ENCODE measurements at places on chromosomes 16 and 17.

DNA sequence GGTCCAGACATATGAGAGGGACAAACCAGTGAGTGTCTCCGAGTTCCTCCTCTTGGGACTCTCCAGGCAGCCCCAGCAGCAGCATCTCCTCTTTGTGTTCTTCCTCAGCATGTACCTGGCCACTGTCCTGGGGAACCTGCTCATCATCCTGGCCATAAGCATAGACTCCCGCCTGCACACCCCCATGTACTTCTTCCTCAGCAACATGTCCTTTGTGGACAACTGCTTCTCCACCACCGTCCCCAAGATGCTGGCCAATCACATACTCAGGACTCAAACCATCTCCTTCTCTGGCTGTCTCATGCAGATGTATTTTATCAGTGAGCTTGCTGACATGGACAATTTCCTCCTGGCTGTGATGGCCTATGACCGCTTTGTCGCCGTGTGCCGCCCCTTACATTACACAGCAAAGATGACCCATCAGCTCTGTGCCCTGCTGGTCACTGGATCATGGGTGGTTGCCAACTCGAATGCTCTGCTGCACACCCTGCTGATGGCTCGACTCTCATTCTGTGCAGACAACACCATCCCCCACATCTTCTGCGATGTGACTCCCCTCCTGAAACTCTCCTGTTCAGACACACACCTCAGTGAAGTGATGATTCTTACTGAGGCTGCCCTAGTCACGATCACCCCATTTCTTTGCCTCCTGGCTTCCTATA lies 19.2 kb downstream of the ZNF200 start:
- no peak for DNase-seq

DNA sequence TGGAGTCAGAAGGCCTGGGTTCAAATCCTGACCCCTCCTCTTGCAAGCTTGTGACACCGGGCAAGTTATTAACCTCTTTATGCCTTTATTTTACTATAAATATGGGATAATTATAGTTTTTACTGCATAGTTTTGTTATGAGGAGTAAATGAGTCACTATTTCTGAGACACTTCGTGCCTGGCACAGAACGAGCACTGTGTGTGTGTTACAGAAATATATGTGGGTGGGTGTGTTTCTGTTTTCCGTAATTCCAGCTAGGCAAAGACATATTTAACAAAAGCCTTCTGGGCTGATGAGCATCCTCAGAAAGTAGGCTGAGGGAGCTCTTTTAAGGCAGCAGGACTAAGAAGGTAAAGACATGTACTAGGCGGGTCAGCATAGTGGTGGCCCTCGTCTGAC lies 417.9 kb downstream of the MAF start:
- peak; percentile 35 for DNase-seq

DNA sequence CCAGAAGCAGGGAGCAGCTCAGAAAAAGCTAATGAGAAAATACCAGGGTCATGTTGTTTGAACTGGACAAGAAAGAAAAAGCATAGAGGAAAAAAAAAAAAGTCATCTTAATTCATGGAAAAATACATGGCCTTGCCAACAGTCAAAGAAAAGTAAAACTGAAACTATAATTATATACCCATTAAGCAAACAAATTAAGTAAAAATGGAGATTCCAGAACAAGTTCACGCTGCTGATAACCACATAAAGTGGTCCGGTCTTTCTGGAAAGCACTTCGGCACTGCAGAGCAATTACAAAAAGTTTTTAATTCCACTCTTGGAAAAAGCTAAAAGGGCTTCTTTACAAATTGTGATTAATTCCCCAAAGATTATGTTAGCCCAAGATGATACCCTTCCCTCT lies 12.4 kb upstream of the P2RX5 start:
- peak; percentile 19 for DNase-seq

GRCh38 chr17:14813649-14814370 lies 451.3 kb downstream of the PMP22 start:
- DNase-seq, result no peak

GRCh38 chr17:3025421-3026124 lies 37.8 kb downstream of the OR1D5 start:
- no peak for DNase-seq

- DNase-seq, result peak; percentile 66
Measured at GRCh38 chr16:85652431-85653221, 36.1 kb downstream of the GINS2 start.

DNA sequence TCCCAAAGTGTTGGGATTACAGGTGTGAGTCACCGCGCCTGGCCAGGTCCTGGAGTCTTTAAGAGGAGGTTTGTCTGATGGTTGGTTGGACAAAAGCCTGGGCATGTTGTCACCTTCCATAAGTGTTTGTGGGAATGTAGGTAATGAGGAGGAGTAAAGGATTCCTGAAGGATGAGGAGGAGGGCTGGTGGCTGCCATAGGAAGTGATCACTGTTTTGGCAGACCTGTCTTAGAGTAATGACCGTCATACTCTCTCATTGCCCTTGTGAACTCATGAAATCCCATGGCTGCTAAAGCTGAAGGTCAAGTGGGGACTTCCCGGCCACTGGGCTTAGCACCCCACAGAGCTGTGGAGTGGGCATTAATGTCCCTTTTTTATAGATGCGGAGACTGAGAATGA lies 40.5 kb downstream of the TENT4B start:
- DNase-seq, result peak; percentile 28

- DNase-seq, result no peak
Measured at GRCh38 chr16:85407-85782, 7.4 kb downstream of the MPG start.

DNA sequence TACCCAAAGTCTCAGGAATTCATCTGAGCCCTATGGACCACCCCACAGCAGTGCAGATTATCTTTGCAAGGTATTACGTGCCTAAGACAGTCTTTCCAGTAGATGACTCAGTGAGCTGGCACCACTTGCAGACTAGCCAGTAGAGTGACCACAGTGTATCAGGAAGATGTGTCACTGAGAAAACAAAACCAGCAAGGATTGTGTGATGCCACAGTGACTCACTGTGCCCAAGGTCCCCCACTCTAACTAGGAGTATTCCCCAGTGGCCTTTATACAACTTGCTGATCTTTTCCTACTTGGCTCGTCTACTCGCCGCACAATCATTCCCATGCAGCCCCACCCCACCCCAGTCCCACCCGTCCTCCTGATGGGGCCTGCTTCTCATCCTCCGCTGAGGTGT lies 26.8 kb upstream of the PRKCA start:
- peak; percentile 78 for DNase-seq

DNA sequence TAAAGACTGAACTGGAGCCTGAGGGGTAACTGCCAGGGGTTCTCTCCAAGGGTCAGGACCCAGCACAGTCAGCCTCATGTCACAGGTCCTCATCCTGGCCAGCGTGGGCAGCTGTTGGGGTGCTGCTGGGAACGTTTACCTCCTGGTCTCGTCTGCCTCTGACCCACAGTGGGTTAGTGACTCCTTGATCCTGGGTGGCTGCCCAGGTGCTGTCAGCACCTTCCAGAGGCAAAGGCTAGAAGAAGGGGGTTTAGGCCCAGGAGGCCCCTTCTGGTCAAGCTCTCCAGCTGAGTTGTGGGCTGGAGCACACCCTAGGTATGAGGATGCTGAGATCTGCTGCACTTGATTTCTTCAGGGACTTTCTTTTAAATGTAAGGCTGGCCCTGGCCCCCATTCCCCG lies 30.3 kb downstream of the AKAP1 start:
- DNase-seq, result no peak

GRCh38 chr16:10576390-10577304 lies 3.8 kb downstream of the EMP2 start:
- peak; percentile 24 for DNase-seq

DNA sequence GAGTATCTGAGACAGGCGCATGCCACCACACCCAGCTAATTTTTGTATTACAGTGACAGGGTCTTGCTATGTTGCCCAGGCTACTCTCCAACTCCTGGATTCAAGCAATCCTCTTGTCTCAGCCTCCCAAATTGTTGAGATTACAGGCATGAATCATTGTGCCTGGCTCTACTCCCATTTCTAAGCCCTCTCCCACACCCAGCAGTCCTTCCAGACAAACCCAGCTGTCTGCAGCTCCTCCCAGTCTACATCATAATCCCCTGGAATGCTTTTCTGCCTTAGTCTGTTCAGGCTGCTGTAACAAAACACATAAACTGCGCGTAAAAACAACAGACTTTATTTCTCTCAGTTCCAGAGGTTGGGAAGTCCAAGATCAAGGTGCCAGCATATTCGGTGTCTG lies 144.5 kb downstream of the GRIN2A start:
- DNase-seq, result peak; percentile 41

DNA sequence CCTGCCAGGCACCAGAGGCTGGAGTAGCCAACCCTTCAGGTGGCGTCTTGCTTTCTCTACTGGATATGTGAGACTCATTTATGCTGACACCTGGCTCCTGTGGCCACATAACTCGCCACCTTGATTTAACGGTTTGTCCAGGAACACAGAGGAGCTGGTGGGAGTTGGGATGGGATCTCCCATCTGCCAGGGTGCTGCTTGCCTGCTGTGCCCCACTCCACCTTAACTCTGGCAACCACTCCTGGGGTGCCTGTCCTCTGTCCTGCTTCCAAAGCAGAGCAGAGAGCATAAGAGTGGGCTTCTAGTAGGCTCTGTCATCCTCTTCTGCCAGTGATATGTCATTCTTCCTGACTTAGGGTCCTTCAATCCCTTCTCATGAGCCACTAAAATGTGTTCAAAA lies 63.4 kb upstream of the ZNF423 start:
- no peak for DNase-seq

- DNase-seq, result peak; percentile 85
Measured at GRCh38 chr17:48728232-48729231, at the start of gene HOXB13. Gene HOXB13 (minus strand): TSS chr17:48728750. CDS start chr17:48728593, 157 bp downstream.

- no peak for DNase-seq
Measured at GRCh38 chr17:61532826-61533225, 58.2 kb downstream of the NACA2 start.

DNA sequence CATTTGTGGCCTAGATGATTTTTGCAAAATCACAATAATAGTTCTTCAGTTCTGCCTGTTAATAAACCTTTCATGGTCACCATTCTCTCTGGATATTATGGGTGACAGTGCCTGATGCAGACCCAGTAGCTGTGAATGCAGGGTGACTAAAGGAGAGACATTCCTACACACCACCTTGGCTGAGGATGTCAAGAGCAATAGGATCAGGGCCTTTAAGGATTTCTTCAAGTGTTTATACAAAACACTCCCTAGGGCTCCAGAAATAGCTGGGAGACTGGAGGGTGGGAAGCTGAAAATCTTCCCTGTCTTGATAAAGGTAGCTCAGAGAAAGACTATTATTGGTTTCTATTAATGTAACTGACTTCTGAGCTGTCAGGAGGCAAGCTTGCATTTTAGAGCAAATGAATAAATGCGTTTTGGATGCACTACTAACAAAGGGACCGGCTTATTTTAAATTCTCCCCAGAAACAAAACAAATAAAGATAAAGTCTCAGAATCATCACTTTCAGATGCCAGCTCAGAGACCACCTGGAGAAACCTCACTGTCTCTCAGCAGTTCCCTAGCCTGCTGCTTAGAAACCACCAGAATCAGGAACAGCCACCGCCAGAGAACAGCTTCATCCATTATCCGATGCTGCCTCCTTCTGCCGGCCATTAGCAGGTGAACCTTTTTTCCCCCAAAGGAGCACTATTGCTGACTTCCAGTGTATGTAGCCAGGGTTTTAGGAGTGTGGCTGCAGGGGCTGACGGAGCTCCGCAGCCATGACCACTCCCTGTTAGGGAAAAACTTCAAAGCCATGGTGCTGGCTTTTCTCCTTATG lies 171.4 kb upstream of the DYNLRB2 start:
- DNase-seq, result peak; percentile 21

- no peak for DNase-seq
Measured at GRCh38 chr17:61005358-61005757, 327.7 kb downstream of the BCAS3 start.

- DNase-seq, result no peak
Measured at GRCh38 chr17:76940738-76941350, 72.6 kb downstream of the MGAT5B start.

GRCh38 chr17:58587713-58588117 lies 73.3 kb upstream of the MTMR4 start:
- DNase-seq, result peak; percentile 54

DNA sequence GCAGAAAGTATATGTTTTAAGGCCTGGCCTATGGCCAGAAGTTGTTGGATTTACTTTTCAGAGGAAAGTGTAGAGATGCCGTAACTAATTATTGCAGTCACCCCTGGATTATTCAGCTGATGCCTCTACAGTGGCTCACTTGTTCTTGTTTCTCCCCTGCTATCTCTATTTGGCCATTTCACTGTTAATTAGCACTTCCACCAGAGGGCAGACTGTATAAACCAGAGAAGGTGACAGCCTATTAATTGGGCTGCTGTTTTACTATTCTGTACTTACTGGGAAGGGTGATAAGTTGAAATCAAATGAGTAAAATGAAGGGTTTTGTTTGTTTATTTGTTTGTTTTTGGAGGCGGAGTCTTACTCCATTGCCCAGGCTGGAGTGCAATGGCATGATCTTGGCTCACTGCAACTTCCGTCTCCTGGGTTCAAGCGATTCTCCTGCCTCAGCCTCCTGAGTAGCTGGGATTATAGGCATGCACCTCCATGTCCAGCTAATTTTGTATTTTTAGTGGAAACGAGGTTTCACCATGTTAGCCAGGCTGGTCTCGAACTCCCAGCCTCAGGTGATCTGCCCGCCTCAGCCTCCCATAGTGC lies 66.0 kb downstream of the CDK12 start:
- DNase-seq, result peak; percentile 30

- DNase-seq, result no peak
Measured at GRCh38 chr17:60311186-60311585, 80.7 kb downstream of the USP32 start.

- no peak for DNase-seq
Measured at GRCh38 chr16:21203155-21203797, 8.1 kb downstream of the ZP2 start.

DNA sequence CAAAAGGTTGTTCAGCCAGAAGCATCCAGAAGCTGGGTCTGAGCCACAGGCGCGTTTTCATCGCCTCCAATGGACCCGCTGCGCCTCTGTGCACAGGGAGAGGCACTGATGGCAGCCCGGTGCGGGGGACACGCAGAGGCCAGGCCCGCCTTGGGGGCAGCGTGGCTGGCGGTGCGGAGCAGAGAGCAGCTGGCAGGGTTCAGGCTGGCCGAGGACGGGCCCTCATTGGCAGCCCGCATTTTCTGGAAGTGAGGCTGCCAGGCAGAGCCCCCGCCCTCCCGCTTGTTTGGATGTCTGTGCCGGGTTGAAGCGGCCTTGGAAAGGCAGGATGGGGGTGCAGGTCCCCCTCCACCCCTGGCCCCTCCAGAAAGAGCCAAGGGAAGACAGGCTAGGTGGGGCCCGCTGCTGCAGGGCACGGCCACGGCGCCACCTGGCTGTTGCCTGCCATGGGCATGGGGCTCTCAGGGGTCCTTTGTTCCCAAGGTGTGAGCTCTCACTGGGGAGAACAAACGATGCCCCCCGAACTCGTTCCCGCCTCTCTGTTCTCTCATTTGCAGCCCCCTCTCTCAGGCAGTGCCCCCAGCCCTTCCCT lies 18.8 kb downstream of the GSE1 start:
- no peak for DNase-seq

DNA sequence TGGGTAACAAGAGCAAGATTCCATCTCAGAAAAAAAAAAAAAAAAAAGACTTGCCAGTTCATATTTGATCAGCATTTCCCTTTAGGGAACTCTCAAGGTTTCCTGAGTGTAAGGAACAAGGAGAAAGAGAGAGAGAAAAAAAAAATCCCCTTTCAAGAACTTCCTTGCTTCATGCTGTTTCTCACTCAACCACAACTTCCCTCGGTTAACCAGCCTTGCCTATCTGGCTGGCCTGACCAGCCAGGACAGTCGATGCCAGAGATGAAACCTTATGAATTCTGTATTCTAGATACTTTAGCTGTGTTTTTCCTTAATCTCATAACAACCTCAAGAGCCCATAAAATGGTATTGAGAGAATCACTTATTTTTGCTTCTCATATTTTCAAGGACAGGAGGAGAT lies 2.6 kb upstream of the N4BP1 start:
- DNase-seq, result no peak

- no peak for DNase-seq
Measured at GRCh38 chr17:17304521-17304985, 1.4 kb downstream of the NT5M start.

Measured in mesenchymal stem cell (in vitro differentiated cells and primary cell).